ENCODE measurements at places on chromosomes 13 and 19. TPM values are rescaled to one million over a fixed set of nuclear protein-coding genes. Genes with fewer than 3 reads are reported as not detected.
A peak's percentile ranks its signal among the peaks of the same experiment; 100 is the strongest.

DNA sequence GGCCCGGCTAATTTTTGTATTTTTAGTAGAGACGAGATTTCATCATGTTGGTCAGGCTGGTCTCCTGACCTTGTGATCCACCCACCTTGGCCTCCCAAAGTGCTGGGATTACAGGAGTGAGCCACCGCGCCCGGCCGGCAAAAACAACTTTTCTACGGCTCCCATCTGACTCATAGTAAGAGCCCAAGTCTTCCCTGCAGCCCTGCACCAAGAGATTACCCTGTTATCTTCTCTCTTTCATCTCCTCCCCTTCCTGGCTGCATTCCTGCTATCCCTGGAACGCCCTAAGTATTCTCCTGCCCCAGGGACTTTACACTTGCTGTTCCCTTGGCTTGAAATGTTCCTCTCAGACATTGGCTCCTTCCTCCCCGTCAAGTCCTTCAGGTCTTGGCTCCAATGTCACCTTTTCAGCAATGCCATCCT is 6.6 kb downstream of the AP2S1 start:
- H3K27ac ChIP-seq = no peak overlapping the region
- peaks cover 36% of the 10 kb centered on the region for H3K36me3 ChIP-seq
- peaks cover 5% of the 10 kb centered on the region for H3K4me1 ChIP-seq
- no peaks in the 10 kb centered on the region for H3K27me3 ChIP-seq
- no peak for DNase-seq

DNA sequence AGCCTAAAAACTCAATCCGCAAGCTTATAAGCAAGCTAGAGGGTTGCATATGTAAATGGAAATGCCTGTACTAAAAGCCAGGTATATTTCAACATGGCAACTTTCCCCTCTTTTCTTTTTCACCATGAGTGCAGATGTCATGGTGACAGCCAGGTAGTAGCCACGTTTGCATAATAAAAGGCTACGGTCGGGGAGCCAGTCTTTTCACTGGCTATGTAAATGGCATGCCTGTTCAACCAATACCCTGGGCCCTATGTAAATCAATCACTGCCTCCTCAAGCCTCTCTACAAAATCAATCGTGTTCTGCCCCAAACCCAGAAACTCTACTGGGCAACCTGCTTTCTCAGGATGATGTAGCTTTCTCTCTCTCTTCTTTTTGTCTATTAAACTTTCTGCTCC is 87.4 kb downstream of the ZNF100 start:
- H3K4me3 ChIP-seq = no peak overlapping the region
- no peaks in the 10 kb centered on the region for H3K36me3 ChIP-seq
- no peaks in the 10 kb centered on the region for H3K4me1 ChIP-seq
- H3K27ac ChIP-seq = no peak overlapping the region

DNA sequence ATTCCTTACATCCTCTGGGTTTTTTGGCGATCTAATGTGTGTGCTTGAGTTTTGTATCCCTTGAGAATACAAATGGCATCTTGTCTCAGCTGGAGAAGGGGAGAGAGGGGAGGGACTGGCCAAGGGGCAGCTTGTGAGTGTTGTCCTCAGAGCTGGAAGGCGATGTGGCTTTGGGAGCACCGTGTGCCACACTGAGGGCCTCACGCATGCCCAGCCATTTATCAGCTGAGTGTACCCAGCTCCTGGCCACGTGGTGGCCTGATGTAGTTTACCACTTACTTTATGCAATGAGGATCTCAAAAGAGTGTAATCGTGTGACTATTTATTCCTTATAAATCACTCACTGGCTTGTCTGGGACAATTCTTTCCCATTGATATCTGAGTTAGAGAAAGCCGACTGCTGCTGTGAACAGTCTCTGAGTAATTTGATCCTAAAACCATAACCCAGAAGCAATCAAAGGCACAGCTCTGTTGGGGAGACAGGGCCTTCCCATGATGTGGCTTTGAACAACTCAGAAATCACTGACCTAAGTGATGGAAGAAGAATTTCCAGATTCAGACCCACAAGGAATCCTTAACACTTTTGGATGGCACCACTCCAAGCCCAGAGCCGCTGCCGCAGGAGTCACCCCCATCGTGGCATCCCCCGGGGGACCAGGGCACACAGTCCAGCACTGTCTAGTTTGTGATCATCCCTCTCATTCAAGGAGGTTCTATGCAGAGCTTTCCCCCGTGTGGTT is 53.9 kb upstream of the MTIF3 start:
- no peak overlapping the region for H3K27ac ChIP-seq
- H3K4me1 ChIP-seq = no peaks in the 10 kb centered on the region
- no peak overlapping the region for H3K4me3 ChIP-seq

The LHFPL6 gene
- total RNA-seq = 4.8 TPM

The IL4I1 gene
- total RNA-seq = 40.4 TPM

GRCh38 chr13:99751517-99752199 is 219.9 kb downstream of the ZIC5 start:
- H3K27me3 ChIP-seq = peaks cover 5% of the 10 kb centered on the region
- no peak for DNase-seq
- no peaks in the 10 kb centered on the region for H3K4me1 ChIP-seq

The LILRB1 gene
- total RNA-seq = not detected

GRCh38 chr19:38812841-38813320 is at the start of gene LGALS4:
Gene LGALS4 (minus strand): TSS chr19:38812945. CDS start chr19:38812886, 59 bp downstream.
- no peak within 1 kb of the TSS for H3K27ac ChIP-seq
- peaks cover 14% of the 10 kb centered on the region for H3K36me3 ChIP-seq
- H3K27me3 ChIP-seq = no peaks in the 10 kb centered on the region
- no peak for DNase-seq

DNA sequence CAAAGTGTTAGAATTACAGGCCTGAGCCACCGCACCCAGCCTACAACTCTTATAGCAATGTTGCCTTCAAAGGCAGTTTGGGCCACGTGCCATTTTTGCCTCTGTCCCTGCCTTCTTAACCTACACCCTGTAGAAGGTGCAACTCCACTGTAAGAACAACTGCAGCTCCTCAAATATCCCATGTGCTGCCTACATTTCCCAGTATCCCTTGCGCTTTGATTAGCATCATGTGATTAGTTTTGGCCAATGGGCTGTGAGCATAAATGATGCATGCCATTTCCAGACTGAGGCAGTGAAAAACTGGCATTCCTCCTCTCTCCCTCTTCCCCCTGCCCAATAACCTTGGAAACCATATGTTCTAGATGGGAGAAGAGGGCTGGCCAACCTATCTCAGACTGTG is 75.2 kb upstream of the MRI1 start:
- H3K4me1 ChIP-seq = no peaks in the 10 kb centered on the region
- no peaks in the 10 kb centered on the region for H3K27me3 ChIP-seq
- DNase-seq = peak; percentile 55
- H3K4me3 ChIP-seq = no peak overlapping the region

The CYP2A6 gene
- total RNA-seq = not detected

The TPTE2 gene
- total RNA-seq = not detected

DNA sequence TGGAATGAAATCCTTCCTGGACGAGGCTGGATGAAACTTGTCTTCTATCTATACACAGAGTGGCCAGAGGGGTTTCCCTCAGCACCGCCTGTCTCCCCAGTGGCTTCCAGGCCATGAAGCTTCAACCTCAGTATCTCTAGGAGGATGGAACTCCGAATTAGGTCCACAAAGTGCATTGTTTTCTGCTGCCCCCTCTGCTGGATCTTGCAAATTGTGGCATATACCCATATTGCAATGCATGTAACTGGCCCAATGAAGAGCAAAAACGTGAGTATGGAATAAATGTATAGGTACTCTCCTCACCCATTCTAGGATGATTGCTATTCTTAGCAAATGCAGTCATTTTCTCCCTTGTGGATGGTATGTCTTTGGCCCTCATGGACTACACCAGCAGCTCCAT is 14.7 kb upstream of the LILRB4 start:
- H3K36me3 ChIP-seq = no peaks in the 10 kb centered on the region
- no peak overlapping the region for H3K27ac ChIP-seq
- H3K4me1 ChIP-seq = no peaks in the 10 kb centered on the region
- peaks cover 2% of the 10 kb centered on the region for H3K27me3 ChIP-seq
- H3K4me3 ChIP-seq = no peak overlapping the region
- no peak for DNase-seq

DNA sequence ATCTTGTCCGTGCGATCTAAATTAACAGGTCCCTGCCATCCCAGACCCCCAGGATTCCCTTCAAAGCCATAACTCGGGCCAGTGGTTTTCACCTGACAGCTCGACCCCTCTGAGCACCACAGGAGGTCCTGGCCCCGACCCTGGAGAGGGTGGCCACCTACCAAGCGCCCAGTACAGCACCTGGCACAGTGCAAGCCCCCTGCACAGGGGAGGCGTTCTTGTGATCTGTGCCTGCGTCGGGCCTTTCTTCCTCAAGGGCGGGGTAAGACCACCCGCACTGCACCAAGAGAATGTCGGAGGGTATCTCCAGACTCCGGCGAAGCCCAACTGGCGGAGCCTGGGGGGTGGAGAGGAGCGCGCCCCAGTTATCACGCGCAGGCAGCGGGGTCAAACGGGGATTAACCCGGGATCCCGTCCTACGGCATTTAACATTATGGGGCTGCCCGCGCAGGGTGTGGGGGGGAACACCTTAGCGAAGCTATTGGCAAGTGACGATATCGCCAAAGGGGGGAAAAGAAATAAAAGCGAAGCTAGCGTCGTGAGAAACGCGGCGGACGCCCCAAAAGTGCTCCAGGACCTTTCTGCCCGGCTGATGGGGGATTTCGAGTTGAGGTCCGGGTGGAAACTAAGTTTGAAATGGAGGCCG is 1.3 kb upstream of the HNRNPL start:
- peaks cover 32% of the 10 kb centered on the region for H3K36me3 ChIP-seq
- DNase-seq = peak; percentile 77
- H3K4me1 ChIP-seq = peaks cover 33% of the 10 kb centered on the region
- H3K4me3 ChIP-seq = peak overlapping the region; percentile 98
- no peaks in the 10 kb centered on the region for H3K27me3 ChIP-seq
- peak overlapping the region; percentile 100 for H3K27ac ChIP-seq

GRCh38 chr19:17305216-17305516 is 506 bp upstream of the MRPL34 start:
- H3K36me3 ChIP-seq = peaks cover 20% of the 10 kb centered on the region
- H3K27ac ChIP-seq = peak overlapping the region; percentile 93
- H3K27me3 ChIP-seq = no peaks in the 10 kb centered on the region
- H3K4me3 ChIP-seq = peak overlapping the region; percentile 91

- no peaks in the 10 kb centered on the region for H3K27me3 ChIP-seq
- H3K4me1 ChIP-seq = peaks cover 37% of the 10 kb centered on the region
These were observed 2.2 kb downstream of the FLT3LG start for GRCh38 chr19:49475995-49476880.

The ADAT3 gene
- total RNA-seq = 10.6 TPM

GRCh38 chr19:1572795-1573194 is 4.7 kb upstream of the MEX3D start:
- peaks cover 13% of the 10 kb centered on the region for H3K27me3 ChIP-seq
- peaks cover 5% of the 10 kb centered on the region for H3K4me1 ChIP-seq
- no peak overlapping the region for H3K27ac ChIP-seq
- H3K36me3 ChIP-seq = peaks cover 6% of the 10 kb centered on the region

The OVOL3 gene
- total RNA-seq = not detected

DNA sequence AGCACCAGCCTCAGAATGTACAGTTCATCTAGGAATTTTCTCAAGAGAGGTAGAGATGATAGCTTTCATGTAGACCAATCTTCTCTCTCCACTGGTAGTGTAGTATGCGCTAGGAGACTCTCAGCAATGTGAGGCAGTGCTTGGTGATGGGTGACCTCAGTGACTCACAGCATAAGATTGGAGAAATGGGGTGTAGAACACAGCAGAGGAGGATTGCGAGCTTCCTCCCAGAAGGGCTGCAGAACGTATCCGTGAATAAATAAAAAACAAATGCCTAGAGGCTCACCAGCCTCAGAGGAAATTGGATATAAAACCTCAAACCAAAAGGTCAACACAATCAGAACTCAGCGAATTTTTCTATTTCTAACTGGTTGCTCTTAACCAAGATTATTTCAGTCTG is 182.9 kb upstream of the RXFP2 start:
- H3K27me3 ChIP-seq = no peaks in the 10 kb centered on the region
- H3K4me3 ChIP-seq = no peak overlapping the region
- H3K27ac ChIP-seq = no peak overlapping the region
- no peaks in the 10 kb centered on the region for H3K4me1 ChIP-seq

- H3K27ac ChIP-seq = no peak overlapping the region
- no peak overlapping the region for H3K4me3 ChIP-seq
- no peak for DNase-seq
- peaks cover 73% of the 10 kb centered on the region for H3K36me3 ChIP-seq
- no peaks in the 10 kb centered on the region for H3K27me3 ChIP-seq
These were observed 8.5 kb upstream of the ZNF83 start for GRCh38 chr19:52646571-52647217.

The CYP4F12 gene
- total RNA-seq = not detected

DNA sequence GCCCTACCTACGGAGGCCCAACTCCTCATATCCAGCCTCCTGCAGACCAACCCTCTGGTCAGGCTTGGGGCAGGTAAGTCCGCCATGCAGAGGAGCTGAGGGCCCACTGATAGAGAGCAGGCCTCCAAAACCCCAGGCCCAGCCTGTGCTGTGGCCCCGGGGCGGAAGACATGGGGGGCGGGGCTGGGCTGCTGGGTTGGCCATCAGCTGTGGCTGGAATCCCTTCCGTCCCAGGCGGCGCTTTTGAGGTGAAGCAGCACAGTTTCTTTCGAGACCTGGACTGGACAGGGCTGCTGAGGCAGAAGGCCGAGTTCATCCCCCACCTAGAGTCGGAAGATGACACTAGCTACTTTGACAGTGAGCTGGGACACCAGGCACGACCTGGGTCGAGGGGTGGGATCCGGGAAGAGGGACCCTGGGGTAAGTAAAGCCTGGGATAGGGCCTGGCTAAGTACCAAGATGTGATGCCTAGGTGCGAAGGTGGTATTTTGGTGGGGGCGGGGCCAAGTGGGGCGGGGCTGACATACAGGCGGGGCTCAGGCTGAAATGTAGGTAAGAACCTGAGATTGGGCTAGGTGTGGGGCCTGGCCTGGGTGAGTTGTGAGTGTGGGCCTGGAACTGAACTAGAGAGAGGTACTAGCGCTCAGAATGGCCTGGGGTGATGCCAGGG is 15.4 kb downstream of the DNASE2 start:
- H3K27ac ChIP-seq = no peak overlapping the region
- H3K27me3 ChIP-seq = peaks cover 4% of the 10 kb centered on the region
- H3K36me3 ChIP-seq = no peaks in the 10 kb centered on the region
- peaks cover 7% of the 10 kb centered on the region for H3K4me1 ChIP-seq
- H3K4me3 ChIP-seq = no peak overlapping the region

DNA sequence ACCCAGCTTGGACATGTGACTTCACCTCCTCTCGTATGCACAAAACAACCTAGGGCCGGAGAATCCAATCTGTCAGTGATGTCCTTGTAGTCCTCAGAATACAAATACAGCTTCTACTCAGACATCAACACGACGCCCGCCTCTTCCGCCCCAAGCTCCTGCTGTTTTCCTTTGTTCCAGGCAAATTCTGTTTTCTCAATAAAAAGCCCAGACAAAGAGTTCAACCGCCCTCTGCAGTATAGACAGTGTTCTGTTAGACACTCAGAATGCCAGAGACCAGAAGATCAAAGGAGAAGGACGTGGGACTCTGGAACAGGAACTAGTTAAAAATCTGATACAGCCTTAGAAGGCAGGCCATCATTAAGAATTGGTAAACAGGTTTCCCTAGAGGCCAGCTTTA is 42.0 kb upstream of the GGACT start:
- no peak overlapping the region for H3K4me3 ChIP-seq
- H3K4me1 ChIP-seq = no peaks in the 10 kb centered on the region
- H3K27ac ChIP-seq = no peak overlapping the region
